ENCODE measurements at places on chromosomes 3 and 15.

DNA sequence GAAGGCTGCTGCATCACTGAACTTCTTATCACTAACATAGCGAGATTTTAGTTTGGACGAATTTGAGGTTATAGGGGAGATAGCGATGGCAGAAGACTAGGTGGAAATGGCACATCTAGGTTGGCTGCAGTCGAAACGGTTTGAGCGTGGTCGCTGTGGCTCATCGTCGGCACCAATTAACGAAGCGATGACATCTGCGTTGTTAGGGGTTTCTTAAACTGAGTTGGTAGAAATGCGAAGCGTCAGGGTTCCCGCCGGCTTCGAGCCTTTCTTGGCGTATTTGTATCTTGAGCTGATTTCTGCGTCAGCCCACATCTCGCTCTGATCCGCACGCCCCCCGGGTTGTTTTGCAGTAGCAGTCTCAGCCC, 319 bp downstream of the LNP1 start:
- DNase-seq, result no peak

DNA sequence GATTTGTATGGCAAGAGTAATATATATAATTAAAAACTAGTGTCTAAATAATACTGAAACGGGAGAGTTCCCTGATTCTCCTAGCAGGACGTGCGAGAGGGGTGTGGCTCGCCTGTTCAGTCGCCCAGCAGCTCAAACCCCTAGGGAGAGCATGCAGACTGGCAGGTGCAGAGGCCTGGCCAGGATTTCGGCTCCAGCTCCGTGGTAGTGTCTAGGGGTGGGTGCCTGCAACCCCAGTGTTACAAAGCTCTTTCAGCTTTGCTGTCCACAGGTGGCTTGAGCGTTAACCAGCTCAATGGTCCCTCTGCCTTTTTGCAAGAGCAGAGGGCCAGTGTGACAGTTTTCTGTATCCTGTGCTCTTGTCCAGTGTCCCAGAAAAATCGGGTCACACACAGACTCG, 226.6 kb downstream of the ALCAM start:
- DNase-seq, result no peak

- no peak for DNase-seq
Measured at GRCh38 chr15:32682977-32683630, 34.7 kb upstream of the GREM1 start.

GRCh38 chr3:117708601-117709000, 999.0 kb downstream of the TUSC7 start:
- DNase-seq, result no peak

- no peak for DNase-seq
Measured at GRCh38 chr3:25690768-25691533, 26.2 kb upstream of the TOP2B start.

GRCh38 chr3:136818191-136818768, 646 bp upstream of the SLC35G2 start:
- DNase-seq, result peak; percentile 42

GRCh38 chr15:72339777-72340177, 19.8 kb upstream of the CELF6 start:
- peak; percentile 36 for DNase-seq

DNA sequence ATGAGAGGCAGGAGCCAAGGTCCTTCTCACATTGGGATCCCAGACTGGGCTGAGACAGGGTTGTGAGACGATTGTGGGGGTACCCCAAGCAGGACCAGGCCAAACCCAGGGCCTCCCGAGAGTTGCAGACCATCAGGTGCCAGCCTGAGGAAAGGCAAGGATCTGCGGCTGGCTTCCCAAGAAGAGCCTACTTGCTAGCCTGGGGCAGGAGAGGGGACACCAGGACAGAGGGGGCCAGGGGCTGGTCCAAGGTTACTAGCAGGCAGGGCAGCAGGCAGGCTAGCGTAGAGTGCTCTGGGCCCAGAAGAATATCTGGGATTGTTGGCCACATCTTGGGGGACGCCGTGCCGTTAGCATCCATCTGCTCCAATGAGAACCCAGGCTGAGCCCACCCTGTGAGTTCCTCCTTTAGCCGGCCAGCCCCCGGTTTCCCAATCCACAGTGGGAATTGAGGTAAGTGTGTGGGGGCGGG, 546 bp downstream of the CISH start:
- DNase-seq, result no peak

GRCh38 chr3:21839592-21839991, 88.6 kb upstream of the ZNF385D start:
- DNase-seq, result no peak

DNA sequence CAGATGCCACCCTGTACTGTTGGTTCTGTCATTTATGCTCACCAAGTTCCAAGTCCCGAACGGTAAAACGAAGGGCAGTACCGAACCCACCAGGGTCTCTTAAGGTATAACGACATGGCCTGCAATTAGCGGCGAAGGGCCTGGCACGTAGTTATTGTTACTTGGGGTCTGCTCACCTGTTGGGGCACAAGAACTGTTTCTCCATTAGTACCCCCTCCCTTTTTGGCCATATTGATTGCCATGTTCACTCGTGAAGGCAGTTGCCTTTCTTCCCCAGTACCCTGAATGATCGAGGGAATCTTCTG, 435 bp downstream of the IL17RB start:
- DNase-seq, result no peak

DNA sequence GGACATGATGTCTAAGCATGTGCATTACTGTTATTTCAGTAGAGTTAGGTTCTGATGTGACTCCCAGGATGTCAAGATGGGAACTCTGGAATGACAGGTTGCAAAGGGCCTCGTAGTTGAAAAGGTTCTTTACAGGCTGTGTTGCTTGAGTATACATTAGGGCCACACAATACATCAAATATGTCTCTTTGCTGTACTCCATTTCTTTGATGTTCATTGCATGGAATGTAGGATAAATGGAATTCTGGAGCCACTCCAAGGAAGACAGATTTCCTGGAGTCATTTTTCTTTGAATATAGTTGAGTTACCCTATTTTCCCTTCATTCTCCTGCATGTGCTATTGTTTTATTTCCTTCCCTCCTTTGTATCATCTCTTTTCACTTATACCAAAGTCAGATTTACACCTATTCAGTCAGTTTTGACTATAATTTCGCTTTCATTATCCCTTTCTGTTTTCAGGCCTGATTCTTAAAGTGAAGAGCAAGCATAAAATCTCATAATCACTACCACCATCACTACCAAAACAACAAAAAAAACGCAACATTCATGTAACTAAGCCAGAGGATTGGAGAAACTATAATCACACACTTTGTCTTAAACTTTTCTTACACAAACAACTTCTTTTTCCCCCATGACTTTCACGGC, 61.2 kb upstream of the PTX3 start:
- no peak for DNase-seq

GRCh38 chr15:22813844-22814243, 24.6 kb upstream of the NIPA2 start:
- no peak for DNase-seq

GRCh38 chr3:58008141-58009025, at the start of gene FLNB:
Gene FLNB, plus strand, starts transcription at chr3:58008422. Its CDS starts 143 bp downstream, at chr3:58008565.
- DNase-seq, result peak; percentile 95

DNA sequence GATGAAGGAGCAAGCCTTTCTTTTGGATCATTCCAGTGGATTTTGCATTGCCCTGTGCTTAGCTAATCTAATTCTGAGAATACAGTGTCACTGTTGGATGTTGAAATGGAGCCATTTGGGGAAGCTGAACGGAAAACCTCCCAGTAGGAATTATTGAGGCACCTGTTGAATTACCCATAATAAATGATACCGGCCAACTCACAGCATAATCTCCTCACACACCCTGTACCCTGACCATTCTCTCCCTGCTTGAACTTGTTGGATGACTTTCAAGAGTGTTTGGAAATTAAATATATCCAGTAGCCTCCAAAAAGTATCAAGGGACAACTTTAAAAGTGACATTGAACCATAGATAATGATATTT, 171.4 kb upstream of the HES1 start:
- DNase-seq, result no peak

GRCh38 chr15:55998478-55998877, 5.1 kb upstream of the NEDD4 start:
- no peak for DNase-seq

GRCh38 chr3:46447228-46447985, 17.3 kb downstream of the LTF start:
- DNase-seq, result no peak

DNA sequence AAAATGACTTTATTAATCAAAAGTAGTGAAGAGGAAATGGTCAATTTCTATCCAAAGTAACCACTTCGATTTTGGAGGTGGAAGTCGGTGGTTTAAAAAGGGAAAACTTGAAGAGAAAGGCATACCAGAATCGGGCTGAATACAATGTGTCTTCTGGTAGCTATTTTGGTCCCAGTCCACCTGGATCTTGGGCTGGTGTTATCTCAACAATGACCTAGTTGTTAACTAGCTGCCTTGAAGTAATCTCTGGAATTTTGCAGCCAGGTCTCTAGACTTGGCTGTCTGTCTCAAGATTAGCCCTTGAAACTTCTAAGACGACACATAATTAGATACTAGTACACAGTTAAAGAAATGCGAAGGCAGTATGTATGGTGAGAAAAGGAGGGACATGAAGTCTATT, 409.8 kb downstream of the GRM7 start:
- no peak for DNase-seq

DNA sequence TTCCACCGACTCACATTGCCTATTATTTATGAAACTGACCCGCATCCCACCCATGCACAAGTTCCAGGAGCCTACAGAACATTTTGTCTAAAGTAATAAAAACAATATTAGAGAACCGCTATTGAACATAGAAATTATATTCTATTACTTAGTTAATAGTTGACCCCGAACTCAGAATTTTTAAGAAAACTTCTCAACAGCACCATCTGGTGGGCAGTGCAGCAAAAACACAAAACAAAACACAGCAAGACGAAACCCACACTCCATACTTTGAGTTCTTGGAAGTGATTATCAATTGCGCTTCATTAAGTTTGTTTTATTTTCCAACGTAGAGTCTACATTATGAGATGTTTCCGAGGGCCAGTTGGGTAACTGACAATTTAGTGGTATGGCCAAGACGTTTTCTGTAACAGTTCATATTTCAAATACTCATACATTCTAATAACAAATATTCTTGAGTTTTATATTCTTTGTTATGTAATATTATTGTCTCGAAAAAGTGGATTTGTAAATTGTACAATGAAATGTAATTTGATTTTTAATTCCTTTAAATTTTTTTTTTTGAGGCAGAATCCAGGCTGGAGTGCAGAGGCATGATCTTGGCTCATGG, 24.0 kb upstream of the C3orf70 start:
- DNase-seq, result peak; percentile 6

GRCh38 chr15:65059369-65059750, 8.4 kb downstream of the RASL12 start:
- DNase-seq, result no peak

DNA sequence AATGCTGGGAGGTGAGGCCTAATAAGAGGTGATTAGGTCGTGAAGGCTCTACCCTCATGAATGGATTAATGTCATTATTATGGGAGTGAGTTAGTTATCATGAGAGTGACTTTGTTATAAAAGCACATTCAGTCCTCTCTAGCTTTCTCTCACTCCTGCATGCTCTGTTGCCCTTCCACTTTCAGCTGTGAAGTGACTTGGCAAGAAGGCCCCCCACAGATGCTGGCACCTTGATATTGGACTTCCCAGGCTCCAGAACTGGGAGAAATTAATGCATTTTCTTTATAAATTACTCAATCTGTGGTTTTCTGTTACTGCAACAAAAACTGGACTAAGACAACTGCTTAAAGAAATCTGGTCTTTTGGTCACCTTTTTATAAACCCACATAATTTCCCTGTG, 144.3 kb downstream of the FBN1 start:
- DNase-seq, result no peak

- no peak for DNase-seq
Measured at GRCh38 chr15:57969355-57969754, 96.2 kb downstream of the ALDH1A2 start.

DNA sequence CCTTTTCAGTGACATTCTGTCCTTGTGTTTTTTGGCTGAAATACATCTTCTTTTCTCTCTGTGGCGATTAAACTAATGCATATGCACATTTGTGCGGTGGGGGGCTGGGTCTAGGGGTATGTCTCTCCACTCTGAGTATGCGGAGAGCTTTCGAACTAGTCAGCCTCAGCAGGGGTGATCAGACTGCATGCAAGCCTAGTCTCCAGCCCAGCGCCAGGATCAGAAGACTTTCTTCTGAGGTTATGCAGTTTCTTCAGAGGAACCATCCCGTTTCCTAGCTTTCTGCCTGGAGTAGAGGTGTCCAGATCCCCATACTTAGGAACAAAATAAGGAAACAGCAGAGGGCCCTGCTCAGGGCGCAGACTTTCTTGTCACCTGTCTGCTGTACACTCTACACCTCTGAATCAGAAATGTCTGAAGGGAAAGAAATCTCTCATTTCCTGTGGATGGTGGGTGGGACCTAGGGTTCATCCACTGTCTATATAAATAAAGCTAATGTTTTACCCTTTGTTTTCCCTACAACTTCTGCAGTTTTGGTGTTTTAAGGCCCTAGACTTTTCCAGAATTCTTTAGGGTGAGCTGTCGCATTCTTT, 230.4 kb downstream of the ABHD5 start:
- DNase-seq, result no peak

DNA sequence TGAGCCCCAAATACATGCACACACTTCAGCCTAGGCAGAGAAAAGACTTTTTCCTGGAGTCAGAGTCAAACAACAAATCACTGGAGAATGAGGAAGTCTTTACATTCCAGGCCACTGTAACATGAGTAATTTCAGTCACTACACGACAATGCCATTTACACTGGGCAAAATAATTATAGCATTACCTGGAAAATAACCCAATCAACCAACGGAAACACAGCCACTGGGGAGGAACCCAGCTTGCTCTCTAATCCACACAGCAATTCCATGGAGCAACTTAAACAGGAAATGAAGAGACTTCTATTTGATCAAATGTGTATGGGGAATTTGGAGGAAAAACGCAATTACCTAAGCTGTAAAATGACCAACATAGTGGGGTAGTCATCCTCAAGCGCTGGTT, 15.2 kb downstream of the FSTL1 start:
- DNase-seq, result no peak

- no peak for DNase-seq
Measured at GRCh38 chr3:141556034-141556433, 69.2 kb downstream of the RASA2 start.

- no peak for DNase-seq
Measured at GRCh38 chr3:33664195-33664594, 53.9 kb downstream of the CLASP2 start.

- no peak for DNase-seq
Measured at GRCh38 chr3:13141183-13141582, 68.0 kb upstream of the IQSEC1 start.

GRCh38 chr3:150172356-150172755, 201.7 kb upstream of the PFN2 start:
- DNase-seq, result no peak

GRCh38 chr3:74624301-74624700, 9.8 kb upstream of the CNTN3 start:
- DNase-seq, result no peak

- no peak for DNase-seq
Measured at GRCh38 chr15:48566668-48567067, 78.8 kb downstream of the FBN1 start.
